ENCODE measurements at places on chromosomes 6 and 20.

DNA sequence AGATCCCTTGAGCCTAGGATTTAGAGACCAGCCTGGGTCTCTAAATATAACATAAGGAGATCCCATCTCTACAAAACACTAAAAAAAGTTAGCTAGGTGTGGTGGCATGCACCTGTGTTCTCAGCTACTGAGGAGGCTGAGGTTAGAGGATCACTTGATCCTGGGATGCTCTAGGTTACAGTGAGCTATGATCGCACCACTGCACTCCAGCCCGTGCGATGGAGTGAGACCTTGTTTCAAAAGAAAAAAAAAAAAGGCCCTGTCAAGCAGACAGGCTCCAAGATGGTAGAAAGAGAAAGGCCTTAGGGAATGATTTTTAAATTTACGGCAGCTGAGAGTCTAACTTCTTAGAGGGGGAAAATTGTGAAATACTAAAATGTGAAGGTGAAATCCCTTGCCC, 22.6 kb upstream of the NCOA3 start:
- DNase-seq, result no peak

- no peak for DNase-seq
These were observed 17.6 kb downstream of the WRNIP1 start for GRCh38 chr6:2782825-2783187.

GRCh38 chr20:53918949-53919361, 151.4 kb downstream of the BCAS1 start:
- no peak for DNase-seq

- DNase-seq, result peak; percentile 12
These were observed 30.1 kb downstream of the RIMS4 start for GRCh38 chr20:44780226-44780625.

DNA sequence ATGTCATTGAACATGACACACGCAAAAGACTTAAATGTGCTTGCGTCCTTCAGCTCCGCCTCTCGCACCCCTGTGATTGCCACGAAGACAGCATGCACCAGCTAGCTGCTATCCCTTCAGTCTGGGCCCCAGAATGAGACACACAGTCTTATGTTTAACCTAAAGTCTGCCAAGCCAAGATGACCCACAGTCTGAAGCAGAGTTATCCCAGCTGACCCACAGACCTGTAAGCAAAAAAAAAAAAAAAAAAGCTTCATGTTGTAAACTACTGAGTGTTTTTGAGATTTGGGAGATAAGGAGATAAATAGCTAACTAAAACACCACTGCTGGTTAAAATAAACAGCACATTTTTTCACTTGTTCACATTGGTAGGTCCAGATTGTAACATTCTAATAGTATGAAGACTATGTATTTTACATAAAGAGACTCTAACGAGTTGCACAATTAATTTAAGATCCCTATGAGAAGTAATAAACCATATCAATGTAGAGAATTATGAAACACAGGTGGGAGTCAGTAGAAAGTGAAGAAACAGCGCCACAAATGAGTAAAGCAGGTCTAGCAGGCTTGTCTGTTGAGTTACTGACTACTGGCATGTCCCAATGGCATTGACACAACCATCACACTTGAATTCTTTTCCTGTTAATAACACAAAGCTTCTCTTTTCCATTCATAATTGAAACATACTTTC, 47.4 kb upstream of the CCDC28A start:
- no peak for DNase-seq
